ENCODE measurements at places on chromosomes 1 and 21.

- DNase-seq: no peak
Observed at GRCh38 chr1:183633676-183634343, 1.8 kb downstream of the ARPC5 start.

DNA sequence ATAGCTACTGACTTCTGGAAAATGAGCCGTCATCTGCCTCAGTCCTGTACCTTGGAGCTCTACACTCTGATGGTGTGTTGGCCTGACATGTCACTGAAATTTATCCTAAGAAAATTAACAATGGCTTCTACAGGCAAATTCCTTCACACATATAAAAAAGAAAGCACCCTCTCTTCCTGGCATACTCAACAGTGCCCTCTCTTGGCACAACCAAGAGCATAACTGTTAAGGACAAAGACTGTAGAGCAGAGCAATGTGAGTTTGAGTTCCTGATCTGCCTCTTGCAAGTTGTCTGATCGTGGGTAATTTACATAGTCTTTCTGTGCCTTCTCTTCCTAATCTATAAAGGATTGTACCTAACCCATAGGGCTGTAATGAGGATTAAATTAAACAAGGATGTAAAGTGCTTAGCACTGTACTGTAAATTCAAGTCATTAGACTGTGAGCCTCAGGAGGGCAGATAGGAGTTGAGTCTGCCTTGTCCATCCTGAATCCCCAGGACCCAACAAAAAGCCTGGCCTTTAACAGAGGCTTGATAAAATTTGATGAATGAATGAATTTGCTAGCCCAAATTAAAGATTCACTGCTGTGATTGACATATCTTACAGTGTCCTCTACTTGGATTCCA, 83.5 kb downstream of the SYF2 start:
- DNase-seq: no peak

DNA sequence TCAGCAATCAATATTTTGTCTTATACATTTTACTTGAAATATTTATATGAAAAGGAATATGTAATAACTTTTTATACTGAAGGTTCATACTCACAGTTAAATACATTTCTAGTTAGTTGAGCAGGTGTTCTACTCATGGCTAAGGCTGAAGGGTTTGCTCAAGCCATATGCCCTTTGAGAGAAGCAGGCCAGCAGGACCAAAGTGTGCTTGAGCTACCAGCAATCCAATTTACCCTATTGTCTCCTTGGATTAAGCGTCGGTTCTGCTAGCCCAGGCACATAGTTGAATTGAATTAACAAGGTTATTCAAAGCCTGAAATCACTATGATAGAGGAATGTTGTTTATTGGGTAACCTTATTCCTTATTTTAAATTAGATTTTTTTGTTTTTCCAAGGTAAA, 151.5 kb upstream of the BACE2 start:
- DNase-seq: no peak

- no peak for DNase-seq
Observed at GRCh38 chr1:29574871-29575270, 338.5 kb downstream of the PTPRU start.

GRCh38 chr1:185044981-185045813, at the start of gene RNF2:
Gene RNF2, plus strand, starts transcription at chr1:185045558. Its CDS starts 41,996 bp downstream, at chr1:185087554.
- DNase-seq: peak; percentile 78

DNA sequence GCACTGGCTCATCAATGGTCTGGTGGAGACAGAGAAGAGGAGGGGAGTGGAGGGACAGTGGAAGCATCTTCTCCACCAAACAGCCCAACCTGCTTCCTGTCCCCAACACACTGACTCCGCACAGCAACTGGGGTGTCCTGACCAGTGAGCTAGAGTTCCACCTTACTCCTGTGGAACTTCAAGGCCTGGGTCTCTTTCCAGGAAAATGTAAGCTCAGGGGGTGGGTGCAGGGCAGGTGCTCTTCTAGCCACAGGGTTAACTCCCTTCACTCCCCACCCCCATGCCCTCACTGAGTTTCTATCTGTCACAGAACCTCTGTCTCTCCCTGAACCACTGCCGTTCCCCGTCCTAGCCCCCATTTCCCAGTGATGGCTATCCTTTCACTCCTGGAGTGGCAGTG, 876 bp downstream of the MOB3C start:
- no peak for DNase-seq

GRCh38 chr21:21439761-21440160, 441.6 kb downstream of the NCAM2 start:
- DNase-seq: no peak

DNA sequence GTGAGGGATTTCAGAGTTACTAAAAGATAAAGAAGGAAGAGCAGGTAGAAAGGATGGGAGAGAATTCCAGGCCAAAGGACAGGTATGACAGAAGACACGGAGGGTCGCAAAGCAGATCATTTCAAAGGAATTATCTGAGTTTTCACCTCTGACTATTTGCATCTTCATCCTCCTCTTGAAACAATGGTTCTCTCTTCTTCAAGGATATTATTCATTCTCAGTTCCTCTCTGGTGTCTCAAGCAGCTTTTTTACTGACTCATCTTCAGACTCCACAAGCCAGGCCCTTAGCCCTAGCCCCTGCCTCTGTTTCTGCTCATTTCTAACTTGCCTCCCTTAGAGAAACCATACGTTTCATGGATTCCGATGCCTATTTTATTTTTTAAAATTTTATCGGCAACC, 15.0 kb downstream of the DDX59 start:
- no peak for DNase-seq
